Stimulated activated CD4-positive, alpha-beta T cell treated with anti-CD3 and anti-CD28 coated beads, TNF-alpha, amount 100 ng/mL, for 48 hours (primary cell): ENCODE measurements at places on chromosomes 7 and 10.

DNA sequence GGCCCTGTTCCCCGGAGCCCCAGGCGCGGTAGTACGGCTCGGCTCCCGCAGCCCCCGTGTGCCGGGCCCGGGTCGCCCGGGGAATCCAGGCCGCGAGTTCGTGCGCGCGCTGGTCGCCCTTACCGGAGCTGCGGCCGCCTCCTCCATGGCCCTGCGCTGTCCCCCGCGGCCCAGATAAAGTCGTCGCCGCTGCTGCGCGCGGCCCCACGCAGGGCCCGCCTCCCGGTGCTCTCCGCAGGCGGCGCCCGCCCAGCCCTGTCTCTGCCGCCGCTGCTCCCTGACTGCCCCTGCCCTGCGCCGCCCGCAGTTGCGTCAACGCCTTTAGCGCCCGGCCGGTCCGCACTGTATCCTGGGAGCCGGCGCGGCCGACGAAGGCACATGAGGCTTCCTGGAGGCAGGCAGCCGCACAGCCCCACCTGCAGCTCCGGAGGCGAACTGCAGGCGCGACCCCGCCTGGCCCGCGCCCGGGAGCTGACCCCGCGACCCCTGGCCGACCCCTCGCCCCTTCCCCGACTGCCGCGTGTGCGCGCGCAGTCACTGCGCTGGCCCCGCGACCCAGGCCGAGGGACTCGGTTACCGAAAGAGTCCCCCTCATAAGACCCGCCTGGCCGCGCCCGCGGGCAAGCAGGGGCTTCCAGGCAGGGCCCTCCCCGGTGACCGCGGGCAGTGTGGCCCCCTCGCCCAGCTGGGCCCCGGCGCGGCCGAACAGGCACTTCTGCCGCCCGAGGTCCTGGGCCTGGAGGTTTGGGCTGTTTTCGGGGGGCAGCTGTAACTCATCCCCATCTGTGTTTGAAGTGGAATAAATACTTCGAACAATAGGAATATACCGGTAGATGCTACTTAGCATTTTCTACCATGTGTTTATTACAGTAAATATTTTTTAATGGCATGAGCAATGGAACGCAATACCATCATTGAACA is 127.1 kb upstream of the ZNF746 start:
- peak; percentile 89 for DNase-seq

DNA sequence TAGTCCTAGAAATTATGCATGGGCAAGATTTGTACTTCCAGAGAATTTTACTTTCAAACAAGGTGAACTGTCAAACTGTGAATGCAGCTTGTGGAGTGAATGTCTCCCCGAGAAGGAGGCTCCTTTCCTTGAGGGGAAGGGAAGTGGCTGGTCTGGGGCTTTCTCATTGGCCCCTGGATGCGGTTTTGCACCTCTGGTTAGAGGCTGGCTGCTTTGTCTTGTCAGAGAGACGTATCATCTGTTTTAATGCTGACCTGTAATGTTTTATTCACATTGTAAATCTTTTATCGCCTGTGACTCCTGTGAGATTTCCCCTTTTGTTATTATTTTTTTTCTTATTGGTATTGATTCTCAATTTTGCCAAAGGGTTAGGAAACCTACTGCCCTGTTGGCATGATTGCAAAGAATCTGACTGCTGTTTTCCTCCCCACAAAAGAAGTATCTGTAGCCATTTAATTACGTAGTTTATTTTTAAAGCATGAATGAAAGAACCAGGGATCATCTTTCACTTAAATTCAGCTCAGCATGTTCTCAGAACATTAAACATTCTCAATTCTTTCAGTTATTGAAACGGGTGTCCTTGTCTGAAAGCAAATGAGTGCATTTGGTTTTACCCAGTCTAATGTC is 238.3 kb upstream of the NFE2L3 start:
- no peak for DNase-seq

DNA sequence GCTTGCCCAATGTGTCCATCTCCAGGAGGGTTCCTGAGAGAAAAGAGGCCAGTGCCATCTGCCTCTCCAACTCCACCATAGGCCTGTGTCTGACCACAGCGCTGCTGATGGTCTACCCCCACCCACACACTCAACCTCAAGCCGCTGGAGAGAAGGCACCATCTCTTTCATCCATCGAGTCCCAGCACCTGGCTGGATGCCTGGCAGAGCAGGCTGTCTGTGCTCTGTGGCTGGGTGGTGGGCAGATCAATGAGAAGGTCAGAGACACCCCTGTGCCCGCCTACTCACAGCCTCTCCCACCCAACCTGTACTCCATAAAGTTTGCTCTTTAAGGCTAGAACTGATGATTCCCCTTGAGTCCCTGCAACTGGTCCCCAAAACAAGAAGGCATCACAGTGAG is 58.0 kb downstream of the CLRN3 start:
- DNase-seq, result no peak

- no peak for DNase-seq
Measured at GRCh38 chr7:97499204-97499603, 232.7 kb upstream of the TAC1 start.

DNA sequence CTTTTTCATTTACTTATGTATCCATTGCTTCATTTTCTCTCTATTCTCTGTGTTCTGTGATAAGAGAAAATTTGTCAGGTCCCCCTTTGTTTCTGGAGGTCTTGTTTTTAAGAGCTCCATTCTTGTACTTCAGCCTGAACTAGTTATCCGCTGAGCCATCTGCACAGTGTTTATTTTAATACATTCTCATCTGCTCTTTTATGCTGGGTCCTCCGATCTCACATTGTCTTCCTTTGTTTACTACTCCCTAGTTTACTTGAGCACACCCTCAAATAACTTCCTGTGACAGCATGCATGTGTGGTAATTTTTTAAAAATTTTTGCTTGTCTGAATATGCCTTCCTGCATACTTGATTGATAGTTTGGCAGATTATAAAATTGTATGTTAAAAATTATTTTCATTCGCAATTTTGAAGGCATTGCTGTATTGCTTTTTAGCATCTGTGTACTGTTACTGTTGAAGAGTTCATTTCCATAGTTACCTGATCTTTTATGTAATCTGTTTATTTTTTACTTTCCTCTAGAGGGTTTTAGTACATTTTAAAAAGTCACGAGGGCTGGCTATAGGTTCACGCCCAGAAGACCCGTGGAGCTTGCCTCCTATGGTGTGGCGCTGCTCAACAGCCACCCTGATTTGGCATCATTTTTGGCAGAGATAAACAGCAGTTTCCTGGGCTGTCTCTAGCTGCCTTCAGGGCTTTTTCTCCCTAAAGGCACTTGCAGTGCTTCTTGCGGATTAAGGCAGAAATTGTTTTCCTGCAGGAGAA is 31.9 kb downstream of the RSBN1L start:
- DNase-seq, result no peak

GRCh38 chr7:73668103-73668885 is 663 bp downstream of the VPS37D start:
- DNase-seq, result no peak

DNA sequence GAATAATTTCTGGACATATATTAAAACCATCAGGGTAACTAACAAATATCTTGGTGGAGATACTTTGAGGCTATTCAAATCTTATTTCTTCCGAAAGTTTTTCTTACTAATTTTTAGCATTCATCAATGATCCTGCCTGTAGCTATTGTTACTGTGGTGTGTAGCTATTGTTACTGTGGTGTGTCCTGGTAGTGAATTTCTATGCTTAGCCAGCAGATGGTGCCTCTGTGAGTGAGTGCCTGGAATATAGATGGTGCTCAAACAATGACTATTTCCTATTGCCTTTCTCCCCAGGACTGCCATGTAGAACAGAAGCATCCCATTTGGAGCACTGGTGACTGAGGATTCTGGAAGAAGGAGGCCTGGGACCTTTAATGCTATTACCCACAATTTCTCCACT is 245.7 kb downstream of the CCSER2 start:
- no peak for DNase-seq

DNA sequence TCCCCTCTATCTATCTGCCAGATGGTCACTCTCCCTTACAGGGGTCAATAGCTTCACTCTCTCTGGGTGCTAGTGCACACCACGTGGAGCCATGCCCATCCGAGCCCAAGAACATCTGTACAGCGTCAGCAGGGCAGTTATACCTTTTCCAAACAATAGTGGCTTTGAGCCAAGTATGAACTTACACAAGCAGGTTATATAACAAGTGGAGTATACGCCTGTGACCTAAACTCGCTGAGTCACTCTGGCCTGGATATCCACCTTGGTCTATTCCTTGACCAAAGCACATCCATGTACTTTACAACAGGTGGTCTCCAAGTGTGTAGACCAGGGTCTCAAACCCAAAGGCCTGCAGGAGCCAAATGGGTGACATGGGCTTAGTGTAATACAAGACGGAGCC is 20.3 kb downstream of the PLAC9 start:
- DNase-seq, result no peak

DNA sequence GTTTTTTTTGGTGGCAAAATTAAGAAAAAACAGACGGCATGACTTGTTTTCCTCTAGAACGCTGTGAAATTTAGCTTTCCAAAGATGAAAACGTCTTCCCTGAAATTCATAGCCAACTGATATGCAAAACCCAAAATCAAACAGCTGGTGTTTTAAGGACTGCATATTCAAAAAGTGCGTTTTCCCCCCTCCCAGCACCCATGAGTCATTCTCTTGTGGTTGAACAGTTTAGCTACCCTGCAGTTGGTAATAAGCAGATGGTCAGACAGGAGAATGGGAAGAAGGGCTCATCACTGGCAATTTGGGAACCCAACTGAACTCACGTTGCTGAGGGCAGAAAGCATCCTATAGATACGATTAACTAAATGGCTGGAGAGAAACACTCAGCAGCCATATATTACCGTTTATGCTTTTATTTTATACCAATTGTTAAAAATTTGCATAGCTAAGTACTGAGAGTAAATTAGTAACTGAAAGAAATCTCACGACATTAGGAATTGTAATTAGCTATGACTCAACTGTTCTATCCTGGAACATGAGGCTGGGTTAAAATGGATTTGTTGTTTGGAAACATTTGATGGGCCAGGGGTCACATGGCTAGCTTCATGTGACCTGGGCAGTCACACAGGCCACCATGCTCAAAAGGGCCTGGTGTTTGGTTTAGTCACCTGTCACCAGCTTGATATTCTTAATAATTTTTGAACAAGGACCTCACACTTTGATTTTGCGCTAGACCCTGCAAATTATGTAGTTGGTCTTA is 343.1 kb downstream of the PHTF2 start:
- DNase-seq, result no peak

DNA sequence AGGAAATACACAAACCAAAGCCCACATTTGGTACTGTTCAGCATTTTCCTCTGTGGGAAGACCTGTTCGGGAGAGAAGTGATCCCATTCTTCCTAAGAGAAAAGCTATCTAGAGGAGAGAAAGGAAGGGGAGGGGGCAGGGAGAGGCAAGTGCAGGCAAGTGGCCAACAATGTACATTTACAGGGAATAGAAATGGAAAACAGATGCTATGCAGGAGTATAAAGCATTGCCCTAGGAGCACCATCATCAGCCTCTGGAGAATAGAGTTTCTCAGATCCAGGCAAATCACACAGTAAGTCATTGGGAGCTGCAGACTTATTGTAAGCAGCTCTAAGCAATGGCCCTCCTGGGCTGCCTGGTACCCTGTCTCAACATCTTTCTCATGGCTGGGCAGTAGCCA is 424.4 kb upstream of the AUTS2 start:
- DNase-seq, result no peak
